SJCRH30 (cell line): ENCODE measurements at places on chromosomes 5 and 9.

DNA sequence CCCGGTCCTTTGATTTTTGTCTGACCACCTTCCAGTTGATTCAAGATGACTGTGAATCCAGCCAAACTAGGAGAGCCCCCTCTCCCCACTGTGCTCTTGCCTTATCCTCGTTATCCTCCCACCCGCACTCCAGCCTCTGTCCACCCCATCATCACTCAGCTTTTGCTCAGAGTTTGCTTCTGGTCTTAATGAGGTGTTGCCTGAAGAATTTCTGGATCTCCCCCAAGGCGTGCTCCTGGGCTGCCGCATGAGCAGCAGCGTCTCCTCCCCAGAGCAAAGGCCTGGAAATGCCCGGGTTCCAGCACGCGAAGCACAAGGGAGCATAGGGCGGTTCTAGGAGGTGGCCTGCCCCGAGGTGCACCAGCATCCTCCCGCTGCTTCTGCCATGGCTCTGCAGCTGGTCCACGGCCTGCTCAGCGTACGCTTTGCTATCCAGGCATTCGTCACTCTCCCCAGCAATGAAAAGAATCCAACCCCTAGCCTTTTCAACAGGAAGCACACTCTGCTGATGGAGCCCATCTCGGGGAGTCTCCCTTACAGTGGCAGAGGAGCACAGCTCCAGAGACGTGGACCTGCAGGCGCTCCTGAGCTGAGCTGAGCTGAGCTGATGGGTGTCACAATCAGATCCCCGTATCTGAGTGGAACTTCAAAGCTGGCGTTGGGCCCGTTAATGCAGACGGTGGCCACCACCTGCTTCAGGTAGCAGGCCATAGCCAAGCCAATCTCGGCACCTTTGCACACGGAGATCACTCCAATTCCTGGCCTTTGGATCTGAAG lies 50.7 kb downstream of the BAAT start:
- no peak for DNase-seq

GRCh38 chr5:30194595-30194994 lies 998.9 kb upstream of the CDH6 start:
- no peak for DNase-seq

DNA sequence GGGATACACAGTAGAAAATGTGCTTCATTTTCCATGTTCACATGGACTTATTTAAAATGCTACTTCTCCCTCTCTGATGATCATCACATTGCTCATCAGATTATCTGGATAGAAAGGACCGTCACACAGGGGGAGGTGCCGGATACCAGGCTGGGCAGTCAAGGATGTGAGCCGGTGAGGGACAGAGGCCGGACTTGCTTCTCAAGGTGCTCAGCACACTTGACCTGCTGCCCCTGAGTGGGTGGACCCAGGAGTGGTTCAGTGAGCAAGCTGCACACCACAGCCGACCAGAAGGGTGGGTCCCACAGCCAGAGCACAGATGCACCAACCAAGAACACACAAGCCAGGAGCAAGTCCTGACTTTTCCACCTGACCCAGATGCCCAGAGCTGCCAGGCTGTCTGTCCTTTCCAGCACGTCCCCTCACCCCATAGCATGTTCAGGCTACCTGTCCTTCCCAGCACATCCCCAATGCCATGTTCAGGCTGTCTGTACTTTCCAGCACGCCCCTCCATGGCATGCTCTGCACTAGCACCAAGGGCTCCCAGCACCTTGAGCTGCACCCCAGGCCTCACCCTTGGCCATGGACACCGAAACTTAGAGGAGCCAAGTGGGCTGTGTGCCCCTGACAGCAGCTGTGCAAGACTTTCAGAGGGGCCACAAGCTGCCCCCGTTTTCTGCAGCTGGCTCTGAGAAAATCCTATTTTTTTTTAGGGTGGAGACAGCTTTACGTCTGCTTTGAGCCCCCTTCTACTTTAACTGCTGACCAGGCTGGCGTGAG lies 77.8 kb downstream of the SECISBP2 start:
- DNase-seq = no peak

- no peak for DNase-seq
Measured at GRCh38 chr9:88966894-88967676, 24.2 kb upstream of the S1PR3 start.

GRCh38 chr9:89021154-89021803 lies 30.0 kb downstream of the S1PR3 start:
- no peak for DNase-seq
